ENCODE measurements at places on chromosomes 5 and 9.

- DNase-seq, result no peak
Measured at GRCh38 chr9:99752417-99753109, 69.1 kb upstream of the NR4A3 start.

GRCh38 chr5:58455480-58455879, 4.4 kb downstream of the PLK2 start:
- no peak for DNase-seq

DNA sequence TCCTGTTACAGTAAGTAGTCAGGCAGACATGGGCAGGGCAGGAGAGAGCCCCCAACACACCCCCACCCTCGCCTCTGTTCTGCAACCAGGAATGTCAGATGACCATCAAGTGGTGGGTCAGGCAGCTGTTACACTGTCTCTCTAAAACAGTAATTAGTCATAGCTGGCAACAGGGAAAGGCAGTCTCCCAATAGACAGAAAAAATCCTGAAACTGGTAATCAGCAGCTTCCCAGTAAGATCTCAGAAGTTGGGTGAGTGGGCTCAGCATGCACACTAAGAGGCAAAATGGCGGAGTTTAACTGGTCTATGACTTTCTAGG, 90.2 kb downstream of the C5orf15 start:
- no peak for DNase-seq

DNA sequence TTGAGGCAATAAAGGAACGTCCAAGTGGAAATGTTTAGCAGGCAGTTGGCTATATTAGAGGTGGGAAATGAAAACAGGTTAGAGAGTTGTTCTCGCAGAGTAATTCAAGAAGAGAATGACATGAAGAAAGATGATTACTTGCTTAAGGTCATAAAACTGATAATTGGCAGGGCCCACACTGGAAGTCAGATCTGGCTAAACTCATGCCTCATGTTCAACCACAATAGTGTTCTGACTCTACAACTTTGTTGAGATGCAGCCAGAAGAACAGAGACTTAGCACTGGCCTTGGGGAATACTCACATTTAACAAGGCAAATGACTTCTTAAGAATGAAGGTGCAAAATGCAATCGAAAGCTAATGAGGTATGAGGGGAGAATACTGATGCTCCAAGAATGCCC, 27.2 kb upstream of the TNFSF8 start:
- DNase-seq, result no peak

- DNase-seq, result no peak
Measured at GRCh38 chr5:160133918-160134304, 14.7 kb upstream of the PWWP2A start.

Measured in midbrain (tissue), 1 donor.